NCI-H1436 (cell line): ENCODE measurements at places on chromosomes 3 and 15.
A peak's percentile ranks its signal among the peaks of the same experiment; 100 is the strongest.

DNA sequence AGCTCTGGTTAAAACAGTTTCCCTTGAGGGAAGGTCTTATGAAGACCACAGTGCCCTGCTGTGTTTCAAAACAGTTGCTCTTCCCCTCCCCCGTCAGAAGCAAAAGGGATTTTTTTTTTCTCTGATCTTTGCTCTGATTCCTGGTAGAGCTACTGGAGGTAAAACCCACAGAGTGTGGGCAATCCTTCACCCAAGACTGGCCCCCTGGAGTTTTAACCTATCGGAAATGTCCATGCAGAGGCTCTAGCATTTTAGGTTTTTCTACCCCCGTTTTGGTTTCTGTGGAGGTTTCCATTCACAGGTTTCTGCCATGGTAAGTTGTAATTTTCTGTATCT is 27.7 kb downstream of the GRM2 start:
- no peak for DNase-seq

DNA sequence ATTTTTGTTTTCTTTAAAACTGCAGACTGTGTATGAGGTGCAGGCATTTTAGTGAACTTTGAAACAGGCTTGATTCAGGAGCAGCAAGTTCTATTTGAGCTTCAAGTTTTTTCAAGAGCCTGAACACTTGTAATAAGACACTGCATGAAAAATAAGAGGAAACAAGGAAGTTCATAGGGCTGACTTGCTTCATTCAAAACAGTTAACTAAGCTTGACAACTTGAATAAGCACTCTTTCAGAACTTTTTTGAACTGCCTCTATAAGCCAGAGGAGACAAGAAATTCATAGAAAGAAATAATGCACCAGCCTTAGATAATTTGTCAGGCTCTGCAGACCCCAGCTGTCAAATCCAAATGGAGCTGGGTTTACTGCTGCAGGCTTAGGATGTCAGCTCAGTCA is 130.2 kb downstream of the SSR3 start:
- no peak for DNase-seq

GRCh38 chr15:89172921-89173320 is 48.5 kb downstream of the RLBP1 start:
- DNase-seq = peak; percentile 22

DNA sequence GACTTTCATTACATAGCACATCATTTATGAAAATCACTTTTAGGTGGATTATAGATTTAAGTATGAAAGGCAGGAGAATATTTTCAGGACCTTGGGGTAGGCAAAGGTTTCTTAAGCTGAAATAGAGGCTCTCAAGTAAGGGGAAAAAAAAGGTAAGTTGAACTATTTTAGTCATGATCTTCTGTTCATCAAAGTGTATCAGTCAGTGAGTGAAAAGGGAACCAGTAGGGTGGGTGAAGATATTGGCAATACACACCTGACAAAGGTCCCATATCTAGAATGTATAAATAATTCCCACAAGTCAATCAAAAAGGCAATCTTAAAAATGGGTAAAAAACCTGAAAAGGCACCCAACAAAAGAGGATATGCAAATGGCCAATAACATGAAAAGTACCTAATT is 218.6 kb downstream of the KLF13 start:
- DNase-seq = no peak

DNA sequence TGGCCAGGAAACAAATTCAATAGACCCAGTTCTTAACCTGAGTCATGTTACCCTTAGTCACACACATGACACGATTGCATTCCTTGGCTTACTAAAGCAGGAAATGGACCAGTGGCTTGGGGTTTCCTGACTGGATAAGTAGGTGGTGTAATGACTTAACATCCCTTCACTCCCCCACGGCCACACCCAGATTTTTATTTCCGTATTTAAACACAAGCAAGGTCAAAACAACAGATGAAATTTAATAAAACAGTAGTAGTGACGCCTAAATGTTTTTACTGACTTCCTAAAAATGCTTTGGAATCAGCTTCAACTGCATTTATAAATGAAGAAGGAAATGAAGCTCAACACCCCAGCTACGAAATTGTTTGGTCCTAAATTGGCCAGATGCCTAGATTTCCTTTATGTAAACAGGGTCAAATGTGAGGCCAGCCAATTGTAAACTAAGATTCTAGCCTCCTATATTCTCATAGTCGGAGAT is 324.3 kb downstream of the CHST2 start:
- DNase-seq = no peak

GRCh38 chr3:26245236-26245635 is 377.3 kb upstream of the LRRC3B start:
- no peak for DNase-seq

DNA sequence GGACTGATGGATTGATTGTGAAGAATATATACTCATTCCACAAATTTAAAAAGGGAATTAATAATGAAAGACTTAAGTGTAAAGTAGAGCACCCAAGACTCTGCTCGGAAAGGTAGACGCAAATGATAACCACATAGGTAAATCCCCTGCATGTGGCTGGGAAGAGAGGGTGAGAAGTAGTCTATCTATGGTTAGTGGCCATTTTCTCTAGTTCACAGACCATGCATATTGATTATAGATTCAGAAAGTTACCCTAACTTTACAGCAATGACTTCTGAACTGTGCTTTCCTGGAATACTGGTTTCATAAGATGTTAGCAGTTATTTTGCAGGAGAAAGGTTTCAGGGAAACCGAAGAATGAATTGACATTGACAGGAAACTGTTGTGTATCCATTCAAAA is 51.7 kb downstream of the CASR start:
- DNase-seq = no peak

GRCh38 chr3:77620009-77620408 is 580.1 kb downstream of the ROBO2 start:
- no peak for DNase-seq

- no peak for DNase-seq
Observed at GRCh38 chr3:126972866-126973265, 10.0 kb upstream of the PLXNA1 start.
